ENCODE measurements at places on chromosomes 6 and 20.

DNA sequence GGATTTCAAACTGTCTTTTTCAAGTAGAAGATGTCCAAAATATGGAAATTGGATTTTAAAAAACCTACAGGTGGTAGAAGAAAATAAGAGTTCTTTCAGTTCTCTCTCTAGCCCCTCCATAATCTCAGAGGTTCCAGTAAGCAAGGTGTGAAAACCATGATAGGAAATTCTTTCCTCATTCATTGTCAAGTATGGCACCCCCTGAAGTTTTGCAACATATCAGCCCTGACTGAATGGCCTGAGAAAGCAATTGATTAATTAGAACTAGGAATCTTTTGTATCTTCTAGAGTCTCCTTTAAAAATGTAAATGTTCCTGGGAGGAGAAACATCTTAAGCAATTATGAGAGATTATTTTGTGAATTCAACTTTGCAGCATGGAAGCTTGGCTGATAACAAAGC is 198.7 kb upstream of the STXBP5 start:
- DNase-seq, result no peak

DNA sequence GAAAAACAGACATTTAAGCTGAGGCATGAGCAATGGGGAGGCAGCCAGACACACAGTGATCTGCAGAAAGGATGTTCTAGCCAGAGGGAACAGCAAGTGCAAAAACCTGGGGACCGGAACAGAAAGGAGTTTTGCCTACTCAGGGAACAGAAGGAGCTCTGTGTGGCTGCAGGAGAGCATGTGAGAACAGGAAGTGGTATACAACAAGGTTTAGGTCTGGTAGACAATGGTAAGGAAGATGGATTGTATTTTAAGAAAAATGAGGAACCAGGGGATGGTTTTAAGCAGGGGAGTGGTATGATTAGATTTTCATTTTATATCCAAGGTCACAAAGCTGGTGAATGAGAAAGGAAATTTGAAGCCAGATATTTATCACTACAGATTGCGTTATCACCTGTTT is 157.5 kb downstream of the UNC5CL start:
- no peak for DNase-seq

- DNase-seq, result no peak
These were observed 7.1 kb downstream of the FNDC11 start for GRCh38 chr20:63560856-63561609.

DNA sequence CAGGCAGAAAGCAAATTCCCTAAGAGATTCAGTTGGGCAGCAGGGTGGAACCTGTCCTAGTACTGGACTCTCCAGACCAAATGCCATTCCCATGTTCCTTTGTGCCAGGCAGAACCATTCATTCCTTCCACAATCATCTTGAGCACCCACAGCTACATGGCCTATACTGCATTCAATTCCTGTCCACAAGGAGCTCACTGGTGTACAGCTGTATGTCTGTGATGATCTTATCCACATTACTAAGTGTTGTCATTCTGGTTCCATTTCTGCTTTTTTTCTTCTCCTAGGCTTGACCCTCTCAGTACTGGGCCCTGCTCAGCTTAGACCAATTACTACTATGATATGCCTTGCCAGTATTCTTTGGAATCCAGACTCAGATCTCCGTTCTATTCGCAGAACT is 27.5 kb downstream of the MAN1A1 start:
- no peak for DNase-seq

DNA sequence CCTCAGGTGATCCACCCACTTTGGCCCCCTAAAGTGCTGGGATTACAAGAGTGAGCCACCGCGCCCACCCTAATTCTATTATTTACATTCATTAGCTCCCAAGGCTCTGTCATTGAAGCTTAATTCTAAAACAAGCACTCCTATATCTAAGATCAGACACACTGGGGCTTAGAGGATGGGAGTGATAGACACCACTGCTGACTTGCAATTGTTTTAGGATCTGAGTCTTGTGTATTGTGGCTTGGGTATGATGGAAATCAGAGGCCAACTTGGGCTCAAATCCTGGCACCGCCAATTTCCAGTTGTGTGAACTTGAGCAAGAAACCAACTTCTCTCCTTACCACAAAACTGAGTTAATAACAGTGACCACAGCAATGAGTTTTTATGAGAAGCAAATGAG is 34.7 kb downstream of the MTRES1 start:
- no peak for DNase-seq

GRCh38 chr6:48200869-48201390 is 89.9 kb upstream of the PTCHD4 start:
- no peak for DNase-seq

Measured in vagina (tissue), 2 donors.